Erythroblast (primary cell): ENCODE measurements at places on chromosomes 11 and 22.

- DNase-seq: no peak
These were observed 154.3 kb downstream of the FBXO7 start for GRCh38 chr22:32628628-32629572.

- DNase-seq: no peak
These were observed 117.0 kb downstream of the FBXO7 start for GRCh38 chr22:32591620-32592019.

GRCh38 chr11:43756575-43756974 is 76.0 kb downstream of the HSD17B12 start:
- no peak for DNase-seq

DNA sequence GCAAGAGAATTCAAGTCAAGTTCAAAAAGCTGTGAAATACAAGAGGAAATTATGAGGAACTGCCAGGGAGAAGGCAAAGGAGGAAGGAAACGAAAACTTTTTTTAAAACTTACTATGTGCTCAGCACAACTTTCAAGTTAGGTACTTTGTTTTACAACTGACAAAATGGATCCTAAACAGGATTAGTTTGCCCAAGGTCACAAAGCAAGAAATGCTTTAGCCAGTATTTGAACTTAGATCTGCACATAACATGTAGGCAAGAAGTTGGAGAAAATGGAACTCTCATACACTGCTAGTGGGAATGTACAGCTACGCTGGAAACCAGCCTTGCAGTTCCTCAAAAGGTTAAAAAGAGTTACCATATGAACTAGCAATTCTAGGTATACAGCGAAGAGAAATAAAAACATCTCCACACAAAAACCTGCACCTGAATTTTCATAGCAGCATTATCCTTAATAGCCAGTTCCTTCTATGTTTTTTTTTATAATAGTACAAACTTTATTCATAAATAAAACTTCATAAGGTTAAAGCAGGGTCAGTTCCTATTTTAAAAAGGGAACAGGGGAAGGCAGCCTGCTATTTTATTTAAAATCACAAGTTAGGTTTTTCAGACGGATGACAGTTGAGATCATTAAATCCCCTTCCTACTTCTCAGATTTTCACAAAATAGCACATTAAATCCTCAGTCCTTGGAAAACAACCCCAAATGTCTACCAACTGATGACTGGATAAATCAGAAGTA is 19.2 kb downstream of the DDX6 start:
- DNase-seq: no peak

GRCh38 chr22:27850000-27850521 is 48.5 kb upstream of the MN1 start:
- no peak for DNase-seq

- peak; percentile 48 for DNase-seq
These were observed 50.9 kb upstream of the PANX1 start for GRCh38 chr11:94077552-94078293.

DNA sequence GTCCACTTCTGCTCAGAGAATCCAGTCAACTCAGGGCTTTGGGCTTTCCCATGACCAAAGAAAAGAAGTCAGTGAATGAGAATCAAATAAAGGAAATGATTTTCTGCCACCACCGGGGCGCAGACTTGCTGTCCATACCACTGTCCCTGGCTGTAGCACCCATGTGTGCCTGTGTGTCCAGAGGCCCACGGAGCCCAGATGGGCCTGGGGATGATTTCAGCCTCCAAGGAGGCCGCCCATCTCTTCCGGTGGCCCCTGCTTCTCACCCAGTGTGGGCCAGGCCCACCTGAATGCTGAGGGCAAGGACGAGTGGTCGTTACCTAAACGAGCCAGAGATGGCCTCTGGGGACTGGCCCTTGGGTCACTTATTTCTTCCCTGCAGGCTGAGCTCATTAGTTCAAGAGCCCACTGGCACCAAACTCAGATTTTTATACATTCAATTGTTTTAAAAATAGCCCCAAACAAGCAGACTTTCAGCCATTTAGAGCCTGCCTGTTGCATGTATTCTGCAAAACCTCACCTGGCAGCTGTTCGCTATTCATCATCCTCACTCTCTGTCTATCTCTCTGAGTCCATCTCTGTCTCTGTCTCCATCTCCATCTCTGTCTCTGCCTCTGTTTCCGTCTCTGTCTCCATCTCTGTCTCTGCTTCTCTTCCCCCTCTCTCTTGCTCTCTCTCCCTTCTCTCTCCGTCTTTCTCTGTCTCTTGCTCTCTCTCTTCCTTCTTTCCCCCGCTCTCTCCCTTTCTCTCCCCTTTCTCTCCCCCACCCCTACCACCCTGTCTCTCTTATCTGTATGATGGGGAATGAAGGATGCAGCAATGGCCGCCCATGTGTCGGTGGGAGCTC is 24.2 kb downstream of the KRTAP5-5 start:
- DNase-seq: no peak

- no peak for DNase-seq
These were observed 8.0 kb downstream of the CSDC2 start for GRCh38 chr22:41568811-41569210.

- DNase-seq: no peak
These were observed 222.9 kb upstream of the ARHGAP20 start for GRCh38 chr11:110935018-110935640.

GRCh38 chr11:88411265-88411664 is 73.7 kb upstream of the CTSC start:
- no peak for DNase-seq

GRCh38 chr11:75344186-75344585 is 7.3 kb downstream of the ARRB1 start:
- DNase-seq: no peak

GRCh38 chr22:20031732-20032406 is 11.0 kb downstream of the TANGO2 start:
- DNase-seq: no peak

GRCh38 chr11:5124891-5125620 is 13.1 kb downstream of the OR52A5 start:
- DNase-seq: no peak

- DNase-seq: no peak
These were observed 22.9 kb upstream of the THY1 start for GRCh38 chr11:119445850-119446249.

GRCh38 chr11:20308601-20309000 is 54.9 kb upstream of the HTATIP2 start:
- DNase-seq: no peak

DNA sequence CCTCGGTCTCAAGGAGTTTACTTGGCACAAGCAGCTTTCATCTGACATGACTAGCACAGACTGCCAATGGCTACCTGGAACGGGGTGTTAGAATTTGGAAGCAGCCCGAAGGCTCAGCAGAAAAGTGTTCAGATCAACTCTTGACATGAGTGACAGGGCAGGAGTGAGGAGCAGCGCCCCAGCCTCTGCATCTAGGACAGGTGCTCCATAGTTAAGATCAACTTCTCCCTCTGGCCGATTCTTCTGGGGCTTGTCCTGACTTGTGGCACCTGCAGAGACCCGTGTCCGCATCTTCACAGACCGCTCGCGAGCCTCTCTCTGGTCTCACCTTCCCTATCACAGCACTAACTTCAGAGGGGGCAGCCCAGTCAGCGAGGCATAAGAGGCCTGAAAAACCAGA is 42.5 kb upstream of the CHKA start:
- no peak for DNase-seq

DNA sequence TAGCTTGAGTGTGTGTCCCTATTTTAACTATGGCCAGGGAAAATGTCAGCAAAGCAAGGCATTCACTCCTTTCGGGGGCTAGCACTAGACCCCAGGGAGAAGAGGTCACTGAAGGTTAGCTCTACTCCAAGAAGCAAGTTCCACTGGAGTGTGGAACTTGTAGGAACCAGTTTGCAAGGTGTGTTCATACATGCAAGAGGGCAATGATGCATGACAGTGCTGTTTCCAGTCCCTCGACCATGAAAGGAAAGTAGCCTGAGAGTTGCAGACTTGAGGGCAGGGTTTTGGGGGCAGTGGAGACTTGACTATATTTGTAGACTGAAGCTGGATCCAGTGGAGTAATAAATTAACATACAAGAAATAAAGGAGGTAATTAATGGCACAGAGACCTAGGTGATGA is 21.6 kb upstream of the SLC36A4 start:
- no peak for DNase-seq

DNA sequence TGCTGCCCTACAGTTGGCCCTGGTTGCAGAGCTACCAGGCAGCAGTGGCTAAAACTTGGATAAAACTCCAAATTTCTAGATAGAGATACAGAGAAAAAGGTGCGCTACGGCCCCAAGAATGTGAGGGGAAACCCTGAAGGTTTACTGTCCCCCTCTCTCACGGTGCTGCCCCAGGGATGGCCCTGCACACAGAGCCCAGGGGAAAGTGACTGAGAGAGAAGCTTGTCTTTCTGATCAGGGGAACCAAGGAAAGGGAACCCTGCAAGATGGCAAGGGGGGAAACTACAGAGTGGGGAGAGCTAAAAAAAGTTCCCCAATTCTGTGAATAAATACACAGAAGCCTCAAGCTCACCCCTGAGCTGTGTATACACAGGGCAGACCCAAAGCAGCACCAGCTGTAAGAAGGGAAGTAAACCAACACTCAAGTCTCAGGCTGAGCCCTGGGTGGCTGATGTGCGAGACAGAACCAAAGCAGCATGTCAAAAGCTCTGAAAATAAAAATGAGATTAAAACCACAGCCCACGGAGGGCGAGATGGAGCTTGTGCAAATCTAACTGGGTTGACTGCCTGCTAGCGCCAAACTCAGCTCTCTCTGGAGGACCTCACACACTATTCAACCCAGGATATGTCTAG is 22.1 kb downstream of the GNB1L start:
- no peak for DNase-seq

DNA sequence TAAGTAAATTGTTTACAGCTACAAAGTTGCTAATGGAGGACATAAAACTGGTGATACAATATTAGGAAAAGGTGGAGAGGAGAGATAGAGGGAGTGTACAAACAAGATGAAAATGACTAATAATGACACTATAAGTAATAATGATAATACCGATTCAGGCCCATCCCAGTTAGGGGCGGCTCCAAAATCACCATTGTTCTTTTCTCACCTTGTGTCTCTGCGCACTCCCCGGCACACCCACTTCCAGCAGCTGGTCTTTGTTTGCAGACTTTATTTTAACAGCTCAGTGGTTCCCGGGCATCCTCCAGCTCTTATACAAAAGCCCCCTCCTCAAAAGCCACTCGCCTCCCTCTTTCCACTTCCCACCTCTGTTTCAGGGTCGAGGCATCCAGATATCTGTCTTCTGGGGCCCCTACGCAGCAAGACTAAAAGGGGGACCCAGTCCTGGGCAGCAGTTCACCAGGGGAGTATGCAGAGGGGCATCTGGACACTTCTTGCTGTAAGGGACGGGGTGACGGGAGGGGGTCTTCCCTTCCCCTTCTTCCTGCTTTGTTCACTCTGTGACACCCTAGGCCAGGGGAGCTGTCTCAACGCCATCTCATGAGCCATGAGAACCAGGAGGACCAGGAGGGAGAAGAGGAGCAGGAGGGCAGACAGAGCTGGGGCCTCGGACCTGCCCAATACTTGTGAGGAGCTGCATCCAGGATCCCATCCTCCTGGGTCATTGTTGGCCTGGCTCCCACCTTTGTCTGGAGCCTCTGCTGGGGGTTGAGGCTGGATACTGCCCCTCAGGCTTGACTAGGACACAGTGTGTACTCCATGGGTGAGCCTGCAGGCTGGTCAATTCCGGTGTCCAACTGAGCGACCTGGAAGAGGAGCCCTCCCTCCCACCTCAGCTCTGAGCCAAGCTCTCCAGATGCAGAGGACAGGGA is 2.7 kb downstream of the APOL2 start:
- DNase-seq: no peak

GRCh38 chr22:17267661-17268330 is 48.6 kb upstream of the ADA2 start:
- DNase-seq: no peak

DNA sequence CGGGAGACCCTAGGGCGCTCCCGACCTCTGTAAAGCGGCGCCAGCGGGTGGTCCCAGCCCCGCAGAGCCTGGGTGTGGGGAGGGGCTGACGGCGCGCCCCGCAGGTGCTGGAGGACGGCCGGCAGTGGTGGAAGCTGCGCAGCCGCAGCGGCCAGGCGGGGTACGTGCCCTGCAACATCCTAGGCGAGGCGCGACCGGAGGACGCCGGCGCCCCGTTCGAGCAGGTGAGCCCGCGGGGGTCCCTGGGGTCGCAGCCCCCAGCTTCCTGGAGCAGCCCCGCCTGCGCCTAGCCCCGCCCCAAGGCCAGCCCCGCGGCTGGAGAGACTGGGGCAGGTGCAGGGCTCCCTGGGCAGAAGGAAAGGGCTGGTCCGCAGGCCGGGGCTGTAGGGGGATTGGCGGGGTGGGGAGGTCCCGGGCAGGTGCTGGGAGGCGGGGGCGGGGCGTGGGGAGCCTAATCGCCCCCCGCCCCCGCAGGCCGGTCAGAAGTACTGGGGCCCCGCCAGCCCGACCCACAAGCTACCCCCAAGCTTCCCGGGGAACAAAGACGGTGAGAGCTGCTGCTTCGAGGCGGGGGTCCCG is 19.7 kb downstream of the EPS8L2 start:
- no peak for DNase-seq

DNA sequence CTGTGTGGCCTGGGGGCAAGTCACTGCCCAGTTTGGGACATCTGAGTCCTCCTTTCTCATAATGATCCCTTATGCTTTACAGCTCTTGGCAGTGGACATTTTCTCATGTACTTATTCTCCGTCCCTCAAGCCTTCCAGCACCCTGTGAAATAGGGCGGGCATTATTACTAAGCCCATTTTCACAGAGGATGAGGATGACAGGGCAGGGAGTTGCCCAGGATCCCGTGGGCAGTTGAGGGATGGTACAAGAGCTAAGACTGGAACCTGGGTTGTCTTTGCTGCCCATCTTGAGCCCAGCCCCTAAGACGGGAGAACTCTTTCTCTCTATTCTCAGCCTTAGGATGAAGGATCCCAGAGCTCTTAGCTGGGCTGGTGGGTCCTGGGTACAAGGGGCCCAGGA is 11.2 kb downstream of the CD82 start:
- no peak for DNase-seq

DNA sequence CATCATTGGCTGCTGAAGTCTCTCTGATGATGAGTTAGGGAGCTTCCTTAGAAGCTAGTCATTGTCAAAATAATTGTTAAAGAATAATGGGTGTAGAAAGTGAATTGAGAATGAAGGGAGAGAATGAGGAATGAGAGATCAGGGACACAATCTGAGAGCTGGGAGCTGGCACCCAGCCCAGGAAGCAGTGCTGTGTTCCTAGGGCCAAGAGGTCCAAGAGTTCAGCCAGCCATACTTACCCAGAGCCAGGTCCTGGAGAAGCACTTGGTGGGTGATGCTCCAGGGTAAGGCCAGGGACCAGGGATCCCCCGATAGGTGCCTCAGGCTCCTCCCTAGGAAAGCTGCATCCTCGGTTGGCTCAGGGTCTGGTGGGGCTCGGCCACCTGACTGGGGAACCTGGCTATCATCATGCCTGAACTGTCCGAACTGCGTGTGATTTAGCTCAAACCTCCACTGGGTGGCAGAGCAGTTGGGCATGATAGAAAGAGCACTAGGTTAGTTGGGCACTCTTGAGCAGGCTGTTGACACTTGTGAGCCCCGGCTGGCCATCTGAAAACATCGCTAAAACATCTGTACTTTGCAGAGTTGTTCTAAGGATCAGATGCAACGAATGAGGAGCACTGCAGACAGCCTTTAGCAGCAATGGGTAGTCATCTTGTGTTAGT is 123.9 kb upstream of the NCAM1 start:
- no peak for DNase-seq

DNA sequence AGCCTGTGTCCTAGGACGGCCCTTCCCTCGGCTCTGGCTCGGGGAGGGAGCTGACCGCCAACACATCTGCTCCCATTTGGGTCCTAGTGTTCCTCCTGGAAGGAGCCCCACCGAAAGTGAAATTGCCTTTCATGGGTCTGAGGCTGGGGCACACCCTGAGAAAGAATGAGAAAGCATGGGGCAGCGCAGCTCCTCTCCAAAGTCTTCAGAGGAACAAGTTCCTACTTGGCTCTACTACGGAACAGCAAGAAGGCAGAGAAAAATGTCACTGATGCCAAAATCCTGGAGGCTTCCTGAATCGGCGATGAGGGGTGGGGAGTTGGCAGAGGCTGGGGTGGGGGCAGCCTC is 41.5 kb upstream of the MYEOV start:
- no peak for DNase-seq
